Left kidney (tissue), 8 donors: ENCODE measurements at places on chromosomes 5 and 9.

GRCh38 chr5:6373081-6373846 is 5.1 kb downstream of the MED10 start:
- no peak for DNase-seq

DNA sequence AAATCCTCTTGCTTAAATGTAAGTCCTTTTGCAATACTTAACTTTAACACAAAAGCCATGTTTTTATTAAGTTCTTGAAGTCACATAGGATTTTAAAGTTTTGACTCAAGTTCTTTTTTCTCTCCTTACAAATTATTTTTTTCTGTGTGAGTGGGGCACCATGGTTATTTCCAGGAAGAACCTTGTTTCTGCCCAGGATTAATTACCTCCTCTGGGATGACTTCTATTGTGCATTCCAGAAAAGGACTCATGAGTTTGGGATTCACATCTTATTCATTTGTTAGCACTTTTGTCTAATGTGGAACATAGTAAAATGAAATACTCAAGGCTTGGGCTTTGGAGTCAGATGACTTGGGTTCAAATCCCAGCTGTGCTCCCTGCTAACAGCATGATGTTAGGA is 421.4 kb upstream of the WWC1 start:
- DNase-seq, result no peak

DNA sequence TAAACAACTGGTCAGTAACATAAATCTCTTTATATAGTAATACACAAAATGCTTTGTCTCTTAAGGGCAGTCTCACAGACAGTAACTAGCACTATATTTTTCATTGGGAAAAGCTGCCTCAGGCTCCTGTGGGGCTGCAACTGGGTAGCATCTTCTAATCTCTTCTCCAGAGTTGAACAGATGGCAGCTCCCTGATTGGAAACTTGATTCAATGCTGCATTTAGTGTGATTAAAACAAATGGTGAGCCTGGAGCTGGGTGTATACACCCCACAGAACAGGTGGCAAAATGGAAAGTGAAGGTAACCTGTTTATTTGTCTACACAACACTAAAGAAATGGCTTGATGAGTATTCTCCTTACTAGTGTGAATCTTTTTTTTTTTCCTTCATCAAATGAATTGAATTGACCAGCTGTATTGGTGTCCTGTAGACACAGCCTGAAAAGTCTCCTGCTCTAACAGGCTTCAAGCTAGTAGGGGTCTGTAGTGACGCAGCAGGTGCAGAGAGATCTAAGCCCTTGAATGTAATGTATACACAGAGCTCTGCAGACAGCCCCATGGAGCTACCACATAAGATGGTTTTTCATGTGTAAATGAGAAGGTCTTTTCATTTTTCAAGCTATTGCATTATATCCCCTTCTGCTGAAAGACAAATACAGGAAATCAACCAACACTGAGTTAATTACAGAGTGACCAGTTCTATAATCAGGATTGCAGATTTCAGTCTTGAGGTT is 43.3 kb downstream of the IZUMO3 start:
- no peak for DNase-seq

DNA sequence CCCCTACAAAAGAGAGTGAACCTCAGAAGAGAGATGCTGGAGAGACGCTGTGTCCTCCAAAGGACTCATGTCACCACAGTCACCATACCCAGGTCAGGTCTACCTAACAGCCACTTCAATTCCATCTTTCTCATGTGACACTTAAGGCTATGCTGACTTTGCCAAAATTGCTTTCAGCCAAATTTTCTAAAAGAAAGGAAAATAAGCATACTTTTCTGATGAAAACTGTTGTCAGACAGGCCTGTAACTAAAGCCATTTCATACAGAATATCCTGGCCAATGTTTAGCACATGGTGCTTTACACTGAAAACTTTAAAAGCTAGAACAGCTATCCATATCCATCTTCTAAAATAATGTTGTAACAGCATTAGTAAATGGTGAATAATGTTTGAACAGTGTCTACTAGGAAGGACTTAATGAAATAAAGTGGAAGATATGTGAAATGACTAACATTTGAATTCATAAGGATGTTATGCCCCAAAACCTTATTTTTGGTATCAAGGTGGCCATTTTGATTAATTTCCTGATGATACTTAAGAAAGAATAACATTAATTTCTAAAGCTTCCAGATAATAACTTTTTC is 97.2 kb downstream of the NFIB start:
- DNase-seq, result no peak

DNA sequence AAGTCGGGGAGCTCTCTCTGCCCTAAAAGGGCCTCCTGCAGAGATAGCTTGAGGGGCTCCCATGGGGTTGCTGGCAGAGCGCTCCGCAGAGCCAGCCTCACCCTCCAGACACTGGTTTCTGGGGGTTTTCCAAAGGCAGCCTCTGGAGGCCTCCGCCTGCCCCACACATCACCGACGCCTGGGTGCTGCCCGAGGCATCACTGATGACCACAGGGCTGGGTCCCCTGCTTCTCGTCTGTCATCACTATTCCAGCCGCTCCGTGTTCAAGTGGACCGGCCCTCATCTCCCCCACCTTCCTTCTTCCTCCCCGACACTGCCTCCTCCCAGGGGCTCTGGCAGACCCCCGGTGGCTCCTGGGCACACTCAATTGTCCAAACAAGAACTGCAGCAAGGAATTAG is 64.1 kb upstream of the IRX4 start:
- DNase-seq, result no peak

- DNase-seq, result no peak
Observed at GRCh38 chr9:133707763-133708245, 30.3 kb downstream of the SARDH start.

DNA sequence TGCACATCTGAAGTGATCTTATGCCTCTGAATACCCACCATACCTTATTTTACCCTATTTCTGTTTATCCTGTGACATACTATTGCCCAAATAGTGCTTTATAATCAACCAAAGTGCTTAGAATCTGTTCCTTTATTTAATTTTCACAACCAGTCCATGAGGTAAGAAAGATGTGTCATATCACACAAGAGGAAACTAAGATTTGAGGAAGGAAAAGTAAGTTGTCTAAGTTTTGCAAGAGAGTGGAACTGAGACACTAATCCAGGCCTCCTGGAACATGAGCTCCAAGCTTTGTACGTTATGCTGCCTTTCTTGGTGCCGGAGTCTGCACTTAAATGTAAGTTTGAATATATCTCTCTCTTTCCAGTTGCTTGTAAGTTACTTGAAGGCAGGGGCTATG is 17.2 kb downstream of the KDM3B start:
- DNase-seq, result no peak

DNA sequence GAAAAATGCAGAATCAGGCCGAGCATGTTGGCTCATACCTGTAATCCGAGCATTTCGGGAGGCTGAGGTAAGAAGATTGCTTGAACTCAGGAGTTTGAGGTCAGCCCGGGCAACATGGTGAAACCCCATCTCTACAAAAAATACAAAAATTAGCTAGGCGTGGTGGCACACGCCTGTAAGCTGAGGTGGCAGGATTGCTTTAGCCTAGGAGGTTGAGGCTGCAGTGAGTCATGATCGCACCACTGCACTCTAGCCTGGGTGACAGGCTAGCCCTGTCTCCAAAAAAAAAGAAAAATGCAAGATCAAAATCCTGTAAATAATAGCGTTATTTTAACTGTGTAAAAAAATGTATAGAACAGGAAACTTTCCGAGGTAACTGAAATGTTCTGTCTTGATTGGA is 39.4 kb downstream of the RNF44 start:
- no peak for DNase-seq

- no peak for DNase-seq
Observed at GRCh38 chr5:84564321-84565075, 179.8 kb upstream of the EDIL3 start.

- no peak for DNase-seq
Observed at GRCh38 chr5:128825826-128826225, 139.5 kb upstream of the SLC27A6 start.

DNA sequence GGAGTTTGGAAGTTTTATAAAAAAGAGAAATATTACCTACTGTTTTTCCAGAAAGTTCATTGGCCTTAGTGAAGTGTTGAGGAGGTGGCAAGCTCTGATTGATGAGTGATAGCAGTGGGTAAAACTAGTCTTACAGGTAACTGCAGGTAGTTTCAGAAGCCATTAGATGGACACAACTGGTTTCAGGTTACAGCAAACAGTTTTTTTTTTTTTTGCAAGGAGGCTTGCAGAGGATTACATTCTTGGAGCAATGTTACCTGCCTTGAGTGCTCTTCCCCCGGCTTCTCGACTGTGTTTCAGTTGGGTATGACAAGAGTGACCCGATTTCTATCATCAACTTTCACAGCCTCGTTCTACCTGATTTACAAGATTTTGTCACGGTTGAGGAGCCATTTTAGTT is 333.4 kb downstream of the YTHDC2 start:
- no peak for DNase-seq

- DNase-seq, result no peak
Observed at GRCh38 chr5:116152169-116152568, 67.3 kb downstream of the COMMD10 start.

- no peak for DNase-seq
Observed at GRCh38 chr5:108735790-108736189, 11.9 kb upstream of the FER start.

GRCh38 chr5:102547141-102548035 is 48.6 kb upstream of the SLCO6A1 start:
- DNase-seq, result no peak

- DNase-seq, result no peak
Observed at GRCh38 chr9:98085944-98086343, 29.4 kb downstream of the NANS start.

DNA sequence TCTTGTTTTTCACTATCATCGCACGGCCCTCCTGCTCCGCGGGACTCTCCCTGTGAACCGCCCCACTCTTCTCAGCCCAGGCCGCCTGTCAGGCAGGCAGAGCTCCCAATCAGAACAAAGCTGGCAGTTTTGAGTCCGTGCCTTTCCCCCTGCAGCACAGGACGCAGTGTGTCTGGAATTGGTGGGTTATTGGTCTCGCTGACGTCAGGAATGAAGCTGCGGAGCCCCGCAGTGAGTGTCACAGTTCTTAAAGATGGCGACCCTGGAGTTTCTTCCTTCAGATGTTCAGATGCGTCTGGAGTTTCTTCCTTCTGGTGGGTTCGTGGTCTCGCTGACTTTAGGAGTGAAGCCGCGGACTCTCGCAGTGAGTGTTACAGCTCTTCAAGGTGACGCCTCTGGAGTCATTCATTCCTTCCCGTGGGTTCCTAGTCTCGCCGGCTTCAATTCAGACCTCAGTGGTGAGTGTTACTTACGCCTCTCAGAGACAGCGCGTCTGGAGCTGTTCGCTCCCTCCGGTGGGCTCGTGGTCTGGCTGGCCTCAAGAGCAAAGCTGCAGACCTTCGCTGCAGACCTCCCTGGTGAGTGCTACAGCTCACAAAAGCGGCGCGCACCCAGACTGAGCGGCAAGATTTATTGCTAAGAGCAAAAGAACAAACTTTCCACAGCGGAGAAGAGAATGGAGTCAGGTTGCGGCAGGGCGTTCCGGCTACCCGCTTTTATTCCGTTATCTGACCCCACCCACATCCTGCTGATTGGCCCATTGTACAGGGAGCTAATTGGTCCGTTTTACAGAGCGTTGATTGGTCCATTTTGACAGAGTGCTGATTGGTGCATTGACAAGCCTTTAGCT is 7.4 kb downstream of the ZDHHC11B start:
- no peak for DNase-seq

DNA sequence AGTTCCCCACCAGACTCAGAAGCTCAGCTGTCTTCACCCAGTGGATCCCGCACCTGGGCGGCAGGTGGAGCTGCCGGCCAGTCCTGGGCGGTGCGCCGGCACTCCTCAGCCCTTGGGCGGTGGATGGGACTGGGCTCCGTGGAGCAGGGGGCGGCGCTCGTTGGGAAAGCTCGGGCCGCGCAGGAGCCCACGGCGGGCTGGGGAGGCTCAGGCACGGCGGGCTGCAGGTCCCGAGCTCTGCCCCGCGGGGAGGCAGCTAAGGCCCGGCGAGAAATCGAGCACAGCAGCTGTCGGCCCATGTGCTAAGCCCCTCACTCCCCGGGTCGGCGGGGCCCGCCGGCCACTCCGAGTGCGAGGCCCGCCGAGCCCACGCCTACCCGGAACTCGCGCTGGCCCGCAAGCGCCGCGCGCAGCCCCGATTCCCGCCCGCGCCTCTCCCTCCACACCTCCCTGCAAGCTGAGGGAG is 560.0 kb downstream of the BRINP1 start:
- no peak for DNase-seq

- DNase-seq, result no peak
Observed at GRCh38 chr9:6566409-6567139, 79.0 kb downstream of the GLDC start.

DNA sequence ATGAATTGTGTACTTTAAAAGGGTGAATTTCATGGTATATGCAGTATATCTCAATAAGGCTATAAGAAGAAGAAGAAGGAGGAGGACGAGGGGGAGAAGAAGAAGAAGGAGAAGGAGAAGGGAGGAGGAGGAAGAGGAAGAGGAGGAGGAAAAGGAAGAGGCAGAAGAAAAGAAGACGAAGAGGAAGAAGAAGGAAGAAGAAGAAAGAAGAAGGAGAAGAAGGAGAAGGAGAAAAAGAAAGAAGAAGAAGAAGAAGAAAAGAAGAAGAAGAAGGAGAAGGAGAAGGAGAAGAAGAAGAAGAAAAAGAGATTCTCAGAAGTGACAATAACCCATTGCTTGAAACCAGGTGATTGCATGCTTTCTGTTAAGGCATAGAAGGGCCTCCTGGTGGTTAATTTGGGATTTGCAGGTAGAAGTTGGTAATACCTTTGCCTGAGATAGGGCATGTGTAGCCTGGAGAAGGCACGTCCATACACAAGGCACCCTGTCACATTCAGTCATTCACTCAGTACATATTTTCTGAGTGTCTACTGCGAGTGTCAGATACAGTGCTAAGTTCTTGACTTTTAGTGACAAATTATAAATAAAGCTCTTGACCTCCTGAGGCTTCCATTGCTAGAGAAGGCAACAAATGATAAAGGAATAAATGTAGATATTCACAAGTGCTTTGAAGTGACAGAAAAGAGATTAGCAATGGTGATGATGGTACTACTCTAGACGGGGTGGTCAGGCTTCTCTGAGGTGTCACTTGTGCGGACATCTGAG is 231.3 kb downstream of the NPR3 start:
- no peak for DNase-seq
